CD4-positive, alpha-beta T cell (primary cell): ENCODE measurements at places on chromosomes 7 and 10.
A peak's percentile ranks its signal among the peaks of the same experiment; 100 is the strongest.

DNA sequence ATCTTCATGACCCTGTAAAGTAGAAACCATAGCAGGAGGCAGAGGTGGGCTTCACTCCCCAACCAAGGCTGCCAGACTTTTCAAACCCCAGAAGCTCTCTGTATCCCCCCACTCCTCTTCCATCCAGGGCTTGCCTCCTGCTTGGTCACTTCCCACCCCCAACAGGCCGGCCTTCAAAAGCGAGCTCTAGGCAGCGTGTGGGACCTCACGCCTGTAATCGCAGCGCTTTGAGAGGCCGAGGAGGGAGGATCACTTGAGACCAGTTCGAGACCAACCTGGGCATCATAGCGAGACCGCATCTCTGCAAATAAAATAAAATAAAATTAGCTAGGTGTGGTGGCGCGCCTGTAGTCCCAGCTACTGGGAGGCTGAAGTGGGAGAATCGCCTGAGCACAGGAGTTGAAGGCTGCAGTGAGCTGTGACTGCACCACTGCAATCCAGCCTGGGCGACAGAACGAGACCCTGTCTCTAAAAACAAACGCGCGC lies 743 bp upstream of the POR start:
- no peak for DNase-seq

DNA sequence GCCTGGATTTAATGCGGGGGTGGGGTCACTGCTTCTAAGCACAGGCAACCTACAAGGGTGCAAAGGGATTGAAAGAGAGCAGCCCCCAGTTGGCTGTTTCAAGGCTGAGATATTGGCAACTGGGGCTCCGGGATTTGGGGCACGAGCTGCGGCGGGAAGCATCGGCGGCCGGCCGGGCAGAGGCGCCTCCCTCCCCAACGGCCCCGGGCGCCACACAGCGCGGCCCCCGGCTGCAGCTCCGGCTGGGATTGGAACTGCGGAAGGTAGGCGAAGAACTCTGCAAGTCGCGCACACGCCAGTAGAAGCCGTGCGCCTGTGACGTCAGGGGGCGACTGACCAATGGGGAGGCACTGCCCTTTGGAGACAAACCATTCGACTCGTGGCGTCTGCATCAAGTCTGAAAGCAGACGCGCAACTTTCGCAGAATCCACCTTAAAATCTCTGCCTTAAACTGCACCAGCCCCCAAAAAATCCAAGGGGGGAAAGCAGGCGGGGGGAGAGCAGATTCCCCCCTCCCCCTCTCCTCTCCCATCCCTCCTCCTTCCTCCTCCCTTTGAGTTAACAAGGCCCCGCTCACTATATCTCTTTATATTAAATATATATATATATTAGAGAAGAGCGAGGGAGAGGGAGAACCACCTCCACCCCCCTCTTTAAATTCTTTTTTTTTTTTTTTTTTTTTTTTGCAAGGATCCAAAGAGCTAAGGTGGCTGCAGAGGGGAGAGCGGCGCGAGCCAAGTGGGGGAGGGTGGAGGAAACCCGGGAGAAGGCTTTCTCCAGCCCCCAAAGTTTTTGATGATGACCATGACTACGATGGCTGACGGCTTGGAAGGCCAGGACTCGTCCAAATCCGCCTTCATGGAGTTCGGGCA lies at the start of gene DLX6:
Gene DLX6 (plus strand): TSS at position 371 of the 872 bp plus-strand sequence. CDS start 425 bp downstream, at position 796.
- no peak for DNase-seq

- DNase-seq = no peak
Observed at GRCh38 chr7:157575777-157576176, 239.0 kb downstream of the DNAJB6 start.

DNA sequence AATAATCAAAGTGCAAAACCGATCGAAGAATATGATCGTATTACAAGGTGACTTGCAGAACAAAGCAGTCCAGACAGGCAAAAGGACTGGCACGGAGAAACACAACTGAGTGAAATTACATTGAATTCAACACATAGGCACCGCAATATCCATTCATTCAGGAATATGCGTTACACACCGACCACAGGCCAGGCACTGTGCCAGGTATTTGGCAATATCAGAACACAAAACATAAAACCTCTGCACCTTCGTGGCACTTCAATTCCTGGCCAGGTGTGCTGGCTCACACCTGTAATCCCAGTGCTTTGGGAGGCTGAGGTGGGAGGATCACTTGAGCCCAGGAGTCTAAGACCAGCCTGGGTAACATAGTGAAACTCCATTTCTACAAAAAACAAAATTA lies 187.9 kb downstream of the DIP2C start:
- no peak for DNase-seq

DNA sequence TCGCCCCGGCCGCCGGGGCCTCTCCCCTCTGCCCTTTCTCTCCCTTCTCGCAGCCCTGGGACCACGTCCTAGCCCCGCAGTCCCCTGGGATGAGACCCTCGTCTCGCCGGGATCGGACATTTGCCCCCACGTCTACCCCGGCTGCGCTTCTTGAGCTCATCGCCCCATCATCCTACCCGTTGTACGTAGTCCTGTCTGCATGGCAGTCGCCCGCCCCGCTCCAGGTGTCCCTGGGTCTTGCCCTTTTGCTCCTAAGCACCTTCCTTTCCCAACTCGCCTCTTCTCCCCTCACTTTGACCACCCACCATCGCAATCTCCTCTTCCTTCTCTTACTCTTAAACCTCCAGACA lies 582 bp downstream of the TPST1 start:
- DNase-seq = no peak

DNA sequence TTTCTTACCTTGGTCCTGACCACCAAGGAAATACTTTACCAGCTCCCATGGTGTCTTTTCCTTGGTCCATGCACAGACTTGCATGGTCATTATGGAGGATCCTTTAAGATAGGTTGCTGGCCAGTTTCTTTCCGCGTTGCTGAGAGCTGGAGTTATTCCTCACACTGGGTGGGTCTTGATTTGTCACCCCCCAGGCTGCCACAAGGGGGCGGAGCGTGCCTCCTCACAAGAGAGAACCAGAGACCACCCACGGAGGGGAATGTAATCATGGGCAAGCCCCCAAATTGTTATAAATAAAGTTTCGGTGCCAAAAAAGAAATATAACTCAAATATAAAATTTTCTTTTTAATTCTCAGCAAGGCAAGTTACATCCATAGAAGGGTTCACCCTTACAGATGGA lies 10.5 kb upstream of the TRIM24 start:
- DNase-seq = peak; percentile 59

DNA sequence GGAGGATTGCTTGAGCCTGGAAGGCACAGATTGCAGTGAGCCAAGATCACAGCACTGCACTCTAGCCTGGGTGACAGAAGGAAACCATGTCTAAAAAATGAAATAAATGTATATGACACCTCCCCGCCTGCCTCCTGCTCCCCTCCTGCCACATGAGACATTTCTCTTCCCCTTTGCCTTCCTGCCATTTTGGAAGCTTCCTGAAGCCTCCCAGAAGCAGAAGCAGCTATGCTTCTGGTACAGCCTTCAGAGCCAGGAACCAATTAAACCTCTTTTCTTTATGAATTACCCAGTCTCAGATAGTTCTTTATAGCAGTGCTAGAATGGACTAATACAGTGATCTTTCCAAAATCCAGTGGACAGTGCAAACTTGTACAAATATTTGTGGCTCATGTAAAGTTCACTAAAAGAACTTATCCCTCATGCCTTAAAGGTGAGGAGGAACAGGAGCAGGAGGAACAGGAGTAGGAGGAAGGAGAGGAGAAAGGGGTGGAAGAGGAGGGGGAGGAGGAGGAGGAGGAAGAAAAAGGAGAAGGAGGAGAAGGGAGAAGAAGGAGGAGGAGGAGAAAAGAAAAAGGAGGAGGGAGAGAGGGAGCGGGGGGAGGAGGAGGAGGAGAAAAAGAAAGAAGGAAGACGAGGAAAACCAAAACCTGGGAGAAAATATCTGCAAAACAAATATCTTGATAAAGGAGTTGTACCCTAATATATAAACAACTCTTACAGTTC lies 2.8 kb upstream of the ABI1 start:
- DNase-seq = no peak

GRCh38 chr7:138352570-138353461 lies 107.2 kb upstream of the TRIM24 start:
- no peak for DNase-seq

DNA sequence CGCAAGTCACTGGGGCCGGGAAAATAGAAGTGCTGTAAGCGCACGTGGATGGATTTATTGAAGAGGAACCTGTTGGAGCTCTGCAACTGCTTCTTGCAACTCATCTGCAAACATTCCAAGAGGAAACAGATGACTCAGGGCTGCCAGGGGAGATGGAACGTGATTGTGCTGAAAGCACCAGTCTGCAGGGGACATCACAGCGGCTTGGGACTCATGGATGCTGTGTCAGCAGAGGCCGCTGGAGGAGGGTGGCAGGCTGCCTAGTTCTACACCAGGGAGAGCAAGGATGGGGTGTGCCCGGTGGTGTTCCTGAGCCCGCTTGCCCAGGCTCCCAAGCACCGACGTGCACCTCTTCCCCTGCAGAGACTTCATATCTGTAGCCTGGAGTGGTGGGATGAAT lies 515.7 kb downstream of the TCERG1L start:
- no peak for DNase-seq

GRCh38 chr7:95104739-95105138 lies 197.3 kb downstream of the PPP1R9A start:
- no peak for DNase-seq

- no peak for DNase-seq
Observed at GRCh38 chr10:131644289-131644688, 256.5 kb upstream of the PPP2R2D start.

DNA sequence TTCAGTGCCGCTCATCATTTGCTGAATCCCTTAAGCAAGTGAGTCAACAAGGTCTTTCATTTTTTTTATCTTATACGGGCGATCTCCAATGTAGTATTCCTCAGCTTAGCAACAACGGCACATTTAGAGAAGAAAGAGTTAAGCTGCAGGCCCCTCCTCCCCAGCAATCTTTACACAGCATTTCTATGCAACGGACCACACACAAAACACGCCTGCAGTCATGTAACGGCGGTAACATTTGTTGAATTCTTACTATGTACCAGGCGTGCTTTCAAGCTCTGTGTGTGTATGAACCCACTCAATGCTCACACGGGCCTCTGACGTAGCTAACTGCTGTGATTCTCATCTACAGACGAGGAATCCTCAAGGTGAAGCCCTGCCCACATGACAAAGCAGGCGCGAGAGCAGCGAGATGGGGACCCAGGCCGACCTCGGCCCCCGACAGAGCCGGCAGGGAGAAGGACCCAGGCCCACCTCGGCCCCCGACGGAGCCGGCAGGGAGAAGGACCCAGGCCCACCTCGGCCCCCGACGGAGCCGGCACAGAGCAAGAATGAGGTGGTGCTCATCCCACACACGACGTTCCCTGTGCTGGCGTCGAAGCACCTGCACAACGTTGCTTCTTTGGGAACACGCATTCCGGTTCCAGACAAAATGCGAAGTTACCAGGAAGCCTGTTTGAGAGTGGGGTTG lies 240.7 kb downstream of the ZMYND11 start:
- no peak for DNase-seq
